Activated naive CD4-positive, alpha-beta T cell treated with anti-CD3 and anti-CD28 coated beads, Interleukin-2, amount 50 U/mL, for 16 hours (primary cell): ENCODE measurements at places on chromosomes 5 and 9.

DNA sequence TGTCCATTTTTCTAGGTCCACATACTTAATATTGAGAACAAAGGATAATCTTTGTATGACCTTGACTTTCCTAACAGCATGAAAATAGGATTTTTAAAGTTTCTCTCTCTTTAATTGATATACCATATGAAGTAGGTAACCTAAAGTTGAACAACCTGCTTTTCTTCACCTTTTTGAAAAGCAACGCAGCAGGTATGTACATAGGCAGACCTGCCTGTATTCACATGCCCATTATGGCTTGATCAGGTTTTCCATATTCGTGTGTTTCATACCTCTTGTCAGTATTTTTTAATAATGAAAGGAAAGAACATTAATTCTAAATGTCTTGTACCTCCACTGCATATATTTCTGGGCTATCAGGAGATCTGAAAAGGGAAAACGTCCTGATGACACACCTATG is 1.5 kb upstream of the ADAMTSL1 start:
- no peak for DNase-seq

- no peak for DNase-seq
Observed at GRCh38 chr5:31385774-31386537, 145.9 kb downstream of the DROSHA start.

GRCh38 chr9:78149702-78150291 is 86.1 kb upstream of the CEP78 start:
- DNase-seq = no peak

GRCh38 chr9:16337322-16338029 is 533.0 kb downstream of the BNC2 start:
- DNase-seq = no peak

DNA sequence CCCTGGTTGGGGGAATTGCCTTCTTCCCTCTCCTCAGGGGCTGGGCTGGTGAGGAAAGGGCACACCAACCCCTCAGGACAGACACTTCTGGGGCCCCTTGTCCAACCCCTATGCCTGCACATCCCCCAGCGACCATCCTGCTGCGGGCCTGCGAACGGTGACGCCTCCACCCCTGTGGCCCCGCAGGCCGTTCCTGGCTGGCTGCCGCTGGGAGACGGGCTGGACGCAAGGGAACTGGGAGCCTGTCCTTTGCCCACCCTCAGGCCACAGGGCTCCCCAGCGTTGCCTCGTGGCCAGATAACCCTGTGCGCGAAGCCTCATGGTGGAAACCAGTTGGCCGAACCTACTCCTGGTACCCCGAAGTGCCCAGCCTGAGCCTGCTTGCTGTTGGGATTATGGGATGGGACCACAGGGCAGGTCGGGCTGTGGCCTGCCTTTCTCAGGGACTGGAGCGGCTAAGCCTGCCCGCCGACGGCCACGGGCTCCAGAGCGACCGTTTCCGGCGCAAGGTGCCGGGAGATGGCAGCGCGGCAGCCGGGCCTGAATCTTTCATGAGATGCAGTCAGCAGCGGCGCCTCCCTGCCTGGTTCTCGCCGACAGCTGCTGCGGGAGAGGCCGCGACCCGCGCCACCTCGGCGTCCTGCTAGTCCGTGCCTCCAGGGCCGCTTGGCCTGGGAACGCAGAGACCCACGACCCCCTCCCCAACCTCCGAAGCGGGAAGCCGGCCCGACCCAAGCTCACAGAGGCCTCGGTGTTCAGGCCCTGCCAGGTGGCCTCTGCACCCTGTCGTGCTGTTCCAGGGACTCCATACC is 6.5 kb upstream of the PITX1 start:
- no peak for DNase-seq

- DNase-seq = no peak
Observed at GRCh38 chr9:92715488-92716231, 45.7 kb upstream of the IPPK start.
